ENCODE measurements at places on chromosomes 1 and 21. TPM values are rescaled to one million over a fixed set of nuclear protein-coding genes. Genes with fewer than 3 reads are reported as not detected.

DNA sequence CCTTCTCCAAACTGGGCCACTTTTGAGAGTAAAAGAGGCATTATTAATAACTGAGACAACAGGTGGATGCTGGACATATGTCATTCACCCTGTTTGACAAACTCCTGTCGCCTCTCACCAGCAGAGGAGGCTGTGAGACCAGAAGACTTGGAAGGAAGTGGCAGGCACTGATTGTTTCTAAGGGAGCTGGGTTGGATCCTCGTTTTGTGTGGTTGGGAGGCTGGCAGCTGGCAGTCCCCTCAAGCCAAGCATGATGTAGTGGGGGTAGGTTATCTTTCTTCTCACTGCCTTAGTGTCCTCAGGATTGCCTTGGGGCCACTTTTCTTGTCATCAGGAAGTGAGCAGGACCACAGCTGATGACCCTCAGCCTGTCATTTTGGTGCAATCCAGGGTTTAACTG is 86.5 kb upstream of the KCNJ15 start:
- DNase-seq: peak; percentile 78

GRCh38 chr1:216894494-216894893 is 171.3 kb upstream of the ESRRG start:
- no peak for DNase-seq

DNA sequence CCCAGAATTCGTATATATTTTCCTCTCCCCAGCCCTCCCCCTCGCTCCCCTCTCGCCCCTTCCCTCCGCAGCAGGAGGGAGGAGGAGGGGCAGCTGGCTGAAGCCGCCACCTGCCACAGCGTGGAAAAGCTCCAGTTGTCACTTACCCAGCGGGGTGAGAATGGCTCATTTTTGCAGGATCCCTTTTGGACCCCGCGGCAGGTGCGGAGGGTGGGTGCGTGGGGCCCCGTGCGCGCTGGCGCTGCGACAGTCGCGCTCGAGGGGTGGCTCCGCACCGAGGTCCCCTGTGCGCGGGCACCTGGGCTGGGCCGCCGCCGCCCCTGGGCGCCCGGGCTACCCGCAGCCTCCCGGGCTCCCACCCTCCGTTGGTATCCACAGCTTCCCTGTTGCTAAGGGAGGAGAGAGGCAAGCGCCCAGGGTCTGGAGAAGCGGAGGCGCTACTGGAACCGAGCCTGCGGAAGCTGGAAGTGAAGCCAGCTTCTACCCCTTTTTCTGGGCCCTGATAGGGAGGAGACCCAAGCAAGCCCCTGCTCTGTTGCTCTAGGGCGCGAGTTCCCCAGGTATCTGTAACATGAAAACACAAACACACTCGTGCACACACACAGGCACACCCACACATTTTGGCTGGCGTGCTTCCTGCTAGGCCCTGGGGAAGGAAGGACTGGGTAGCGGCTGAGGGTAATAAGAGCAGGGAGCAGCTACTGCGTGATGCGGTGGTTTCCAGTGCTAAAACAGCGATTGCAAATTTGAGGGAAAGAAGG is at the start of gene ERICH3:
TSS of gene ERICH3 (minus strand) at position 442 of the 761 bp plus-strand sequence. CDS start at position 169, 273 bp downstream.
- DNase-seq: no peak

DNA sequence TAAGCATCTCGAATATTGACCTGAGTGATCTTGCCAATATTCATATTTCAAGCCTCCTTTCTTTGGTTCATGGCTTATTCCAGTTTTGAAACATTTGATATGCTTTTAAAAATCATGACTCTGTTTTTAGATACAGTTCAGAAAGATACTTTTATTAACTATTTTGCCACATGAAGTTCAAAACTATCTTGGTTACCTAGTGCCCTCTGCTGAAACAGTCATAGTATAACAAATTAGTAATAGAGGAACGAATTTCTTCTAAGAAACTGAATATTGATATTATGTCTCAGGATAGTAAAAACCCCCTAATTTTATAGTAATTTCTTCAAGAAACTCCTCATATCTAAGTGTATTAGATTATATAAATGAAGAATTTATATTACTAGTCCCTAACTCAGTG is 52.6 kb upstream of the RC3H1 start:
- DNase-seq: peak; percentile 55

- no peak for DNase-seq
These were observed 24.8 kb upstream of the SLC45A1 start for GRCh38 chr1:8293118-8293517.

DNA sequence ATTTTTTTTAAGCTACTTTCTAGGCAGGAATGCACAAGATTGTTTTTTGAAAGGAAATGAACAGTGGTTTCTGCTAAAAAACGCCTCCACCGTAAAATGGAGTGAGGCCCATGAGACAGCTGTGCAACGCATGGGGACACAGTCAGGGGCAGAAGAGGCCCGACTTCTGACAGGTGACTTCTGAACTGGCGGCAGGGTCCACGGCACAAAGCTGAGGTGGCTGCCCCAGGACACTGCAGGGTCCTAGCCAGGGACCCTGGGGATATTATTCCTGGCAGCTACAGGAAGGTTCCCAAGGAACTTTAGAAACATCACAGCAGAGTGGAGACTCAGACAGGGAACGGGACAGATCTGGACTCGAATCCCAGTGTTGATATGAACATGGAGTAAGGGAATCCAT is 75.1 kb downstream of the SIM2 start:
- no peak for DNase-seq

SAMD11 gene
- total RNA-seq: 59.8 TPM

DNA sequence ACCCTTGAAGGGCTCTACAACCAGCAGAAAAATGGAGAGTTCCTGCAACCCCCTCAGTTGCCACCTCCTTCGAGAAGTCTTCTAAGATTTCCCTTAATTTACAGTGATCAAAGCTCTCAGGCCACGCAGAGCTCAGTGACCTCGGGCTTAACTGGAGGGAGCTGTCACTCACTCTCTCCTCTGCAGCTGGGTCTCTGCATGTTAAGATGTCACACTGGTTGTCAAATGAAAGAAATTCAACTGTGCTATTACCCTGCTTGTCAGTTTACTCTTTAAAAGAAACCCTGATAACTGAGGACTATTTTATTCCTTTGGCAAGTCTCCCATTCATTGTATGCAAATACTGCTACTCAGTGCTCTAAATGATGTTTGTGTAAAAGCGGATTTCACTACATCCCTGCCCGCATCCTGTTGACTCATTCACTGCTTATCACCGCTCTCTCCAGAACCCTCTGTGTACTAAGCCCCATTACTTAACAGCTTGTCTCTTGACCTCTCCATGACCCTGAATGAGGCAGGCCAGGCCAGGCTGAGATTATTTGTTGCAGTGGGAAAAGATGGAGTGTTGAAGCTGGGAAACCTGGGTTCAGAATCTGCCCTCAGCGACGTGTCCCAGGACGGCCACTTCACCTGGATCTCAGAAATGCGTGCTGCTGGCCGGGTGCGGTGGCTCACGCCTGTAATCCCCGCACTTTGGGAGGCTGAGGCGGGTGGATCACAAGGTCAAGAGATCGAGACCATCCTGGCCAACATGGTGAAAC is 13.7 kb downstream of the DHRS3 start:
- DNase-seq: peak; percentile 100

DNA sequence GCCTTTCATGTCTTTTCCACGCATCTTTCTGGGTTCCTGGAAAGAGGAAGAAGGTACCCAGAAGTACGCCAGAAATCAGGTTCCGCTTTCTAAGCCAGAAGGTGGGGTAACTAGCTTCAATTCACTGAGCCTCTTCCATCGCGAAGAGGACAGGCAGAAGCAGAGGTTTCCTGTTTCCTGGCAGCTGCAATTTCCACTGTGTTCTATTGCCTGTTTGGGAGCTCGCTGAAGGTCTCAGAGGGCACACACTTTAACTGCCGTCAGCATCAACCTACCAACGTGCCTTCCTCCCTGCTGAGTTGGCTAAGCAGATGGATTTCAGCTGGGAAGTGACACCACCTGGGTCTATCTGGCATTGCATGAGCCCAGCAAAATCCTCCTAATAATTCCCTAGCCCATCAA is 10.0 kb downstream of the NCF2 start:
- peak; percentile 58 for DNase-seq

DNA sequence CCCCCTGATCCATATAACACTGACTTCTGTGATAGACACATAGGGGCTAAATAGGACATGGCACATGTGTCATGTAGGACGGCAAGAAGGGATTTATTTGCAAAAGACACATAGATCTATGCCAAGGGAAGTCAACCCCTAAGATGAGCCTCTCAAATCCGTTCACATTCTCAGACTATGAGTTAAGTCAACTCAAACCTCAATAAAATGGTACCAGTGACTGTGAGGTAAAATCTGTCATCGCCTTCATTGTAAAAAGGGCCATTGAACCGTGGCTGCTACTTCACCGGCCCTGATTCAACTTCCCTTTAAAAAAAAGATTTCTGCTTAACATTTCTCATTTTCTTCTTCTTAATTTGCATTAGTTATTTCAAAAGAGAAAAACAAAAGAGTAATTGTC is 144.0 kb downstream of the ZNF281 start:
- peak; percentile 28 for DNase-seq

GRCh38 chr1:94303005-94303404 is 65.6 kb upstream of the ARHGAP29 start:
- no peak for DNase-seq

TEDDM1 gene
- total RNA-seq: not detected

DNA sequence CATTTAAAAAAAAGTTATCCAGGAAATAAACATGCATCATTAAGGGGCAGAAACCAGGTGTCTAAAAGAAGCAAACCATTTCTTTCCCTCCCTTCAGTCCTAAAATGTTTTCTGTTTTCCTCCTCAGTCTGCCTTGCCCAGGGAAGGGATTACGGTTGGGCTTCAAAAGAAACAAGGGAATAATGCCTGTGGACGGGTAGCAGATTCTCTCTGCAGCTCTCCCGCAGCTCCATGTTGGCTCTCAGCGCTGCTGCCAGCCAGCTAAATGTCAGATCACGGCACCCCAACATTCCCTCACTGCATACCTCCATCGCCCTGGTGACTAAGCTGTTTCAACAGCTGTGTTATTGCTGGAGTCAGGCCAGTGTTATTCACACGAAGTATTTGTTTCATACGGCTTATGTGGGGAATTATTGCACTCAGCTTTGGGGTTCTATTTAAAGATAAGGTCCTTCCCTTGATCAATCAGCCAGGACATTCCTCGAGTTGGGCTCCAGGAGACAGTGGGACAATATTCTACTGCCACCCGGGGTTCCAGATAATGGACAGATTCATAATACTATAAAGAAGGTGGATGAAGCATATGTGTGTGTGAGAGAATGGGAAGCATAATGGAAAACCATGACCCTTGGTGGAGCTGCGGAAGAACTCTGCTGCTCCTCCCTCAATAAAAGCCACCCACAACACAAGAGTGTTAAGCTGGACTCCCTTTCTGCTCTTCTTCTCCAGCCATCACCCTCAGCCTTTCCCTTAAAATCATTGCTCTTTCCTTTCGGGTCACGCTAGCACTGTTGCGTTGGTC is 58.2 kb downstream of the WLS start:
- DNase-seq: peak; percentile 98

ATP1A2 gene
- not detected for total RNA-seq

DNA sequence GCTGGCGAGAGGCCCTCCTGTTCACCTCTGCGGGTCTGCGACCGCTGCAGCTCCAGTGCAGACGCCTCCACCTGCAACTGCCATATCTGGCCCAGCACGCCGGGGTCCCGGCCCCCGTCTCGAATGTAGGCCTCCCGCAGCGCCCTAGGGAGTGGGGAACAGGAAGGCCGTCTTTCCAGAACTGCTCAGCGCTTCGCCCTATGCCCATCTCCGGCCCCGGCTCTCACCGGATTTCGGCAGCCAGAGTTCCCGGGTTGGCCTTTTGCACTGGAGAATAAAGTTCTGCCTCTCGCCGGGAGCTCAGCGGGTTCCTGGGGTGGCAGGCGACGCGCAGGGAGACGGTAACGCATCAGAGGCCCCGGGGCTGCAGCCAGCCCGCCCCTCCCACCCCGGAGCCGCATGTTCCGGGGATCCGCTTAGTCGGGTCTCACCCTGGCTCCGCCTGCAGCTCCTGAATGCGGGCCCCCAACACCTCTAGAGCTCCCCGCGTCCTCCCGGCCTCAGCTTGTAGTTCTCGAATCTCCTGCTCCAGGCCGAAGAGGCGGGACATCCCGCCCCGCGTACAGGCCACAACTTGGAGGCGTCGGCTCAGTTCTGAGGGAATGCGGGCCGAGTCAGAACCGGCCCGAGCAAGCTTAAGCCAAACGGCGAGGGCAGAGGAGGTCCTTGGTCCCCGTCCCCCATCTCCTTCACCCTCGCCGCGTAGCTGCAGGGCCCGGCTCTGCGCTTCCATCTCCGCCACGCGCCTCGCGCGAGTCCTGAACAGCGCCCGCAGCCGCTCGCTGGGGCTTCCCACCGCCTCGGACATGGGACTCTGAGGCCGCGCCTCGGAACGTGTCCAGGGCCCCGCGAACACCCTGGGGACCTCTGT is 1.1 kb downstream of the CCDC17 start:
- DNase-seq: no peak

DNA sequence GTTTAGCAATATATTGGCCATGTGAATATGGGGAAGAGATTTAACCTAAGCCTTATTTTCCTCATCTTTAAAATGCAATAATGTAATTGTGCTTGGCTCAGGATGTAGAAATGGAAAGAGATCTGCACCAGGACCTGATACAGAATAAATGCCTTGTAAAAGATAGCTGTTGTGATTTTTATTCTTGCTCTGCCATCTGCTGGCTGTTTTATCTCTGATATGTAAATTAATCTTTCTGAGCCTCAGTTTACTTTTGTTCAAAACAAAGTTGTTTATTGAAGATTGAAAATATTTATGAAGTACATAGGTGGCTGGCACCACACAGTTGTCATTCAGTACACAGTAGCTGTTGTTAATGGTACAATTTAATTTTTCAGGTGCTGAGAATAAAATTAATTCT is 21.9 kb downstream of the ZYG11B start:
- DNase-seq: peak; percentile 9

CYP4X1 gene
- not detected for total RNA-seq

DNA sequence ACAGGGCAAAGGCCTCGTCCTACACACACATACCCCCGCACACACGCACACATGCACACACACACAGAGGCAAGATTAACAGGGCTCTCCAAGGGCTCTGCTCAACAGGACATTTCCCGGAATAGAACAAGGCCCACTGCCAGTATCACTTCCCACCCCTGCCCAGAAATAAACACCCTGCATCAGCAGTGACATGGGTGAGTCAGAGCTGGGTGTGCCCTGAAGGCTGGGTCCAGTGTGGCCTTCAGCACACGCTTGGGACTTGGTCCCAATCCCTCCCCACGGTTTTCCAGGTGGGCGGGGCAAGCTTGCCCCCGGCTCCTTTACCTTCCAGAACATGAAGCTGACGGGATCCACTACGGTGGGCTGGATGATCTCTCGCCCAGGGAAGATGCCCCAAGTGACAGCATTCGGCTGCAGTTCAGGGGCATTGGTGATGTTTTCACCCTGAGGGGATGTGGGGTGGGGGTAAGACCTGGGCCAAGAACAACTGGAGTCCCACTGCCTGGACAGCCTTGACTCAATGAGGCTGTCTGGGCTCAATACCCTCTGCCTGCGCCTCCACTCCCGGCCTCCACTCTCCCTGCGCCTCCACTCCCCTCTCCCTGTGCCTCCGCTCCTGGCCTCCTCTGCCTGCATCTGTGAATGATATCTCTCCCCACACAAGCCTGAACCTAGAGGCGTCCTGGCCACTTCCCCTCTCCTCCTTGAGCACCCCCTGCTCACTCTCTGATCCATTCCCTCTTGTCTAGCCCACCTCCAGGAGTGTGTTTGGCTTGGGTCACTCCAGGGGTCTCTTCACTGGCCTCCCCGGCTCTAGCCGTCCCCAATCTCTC is 14.7 kb downstream of the MTHFR start:
- DNase-seq: peak; percentile 95

Data from M059J (cell line).